ENCODE measurements at places on chromosomes 11 and 22.

DNA sequence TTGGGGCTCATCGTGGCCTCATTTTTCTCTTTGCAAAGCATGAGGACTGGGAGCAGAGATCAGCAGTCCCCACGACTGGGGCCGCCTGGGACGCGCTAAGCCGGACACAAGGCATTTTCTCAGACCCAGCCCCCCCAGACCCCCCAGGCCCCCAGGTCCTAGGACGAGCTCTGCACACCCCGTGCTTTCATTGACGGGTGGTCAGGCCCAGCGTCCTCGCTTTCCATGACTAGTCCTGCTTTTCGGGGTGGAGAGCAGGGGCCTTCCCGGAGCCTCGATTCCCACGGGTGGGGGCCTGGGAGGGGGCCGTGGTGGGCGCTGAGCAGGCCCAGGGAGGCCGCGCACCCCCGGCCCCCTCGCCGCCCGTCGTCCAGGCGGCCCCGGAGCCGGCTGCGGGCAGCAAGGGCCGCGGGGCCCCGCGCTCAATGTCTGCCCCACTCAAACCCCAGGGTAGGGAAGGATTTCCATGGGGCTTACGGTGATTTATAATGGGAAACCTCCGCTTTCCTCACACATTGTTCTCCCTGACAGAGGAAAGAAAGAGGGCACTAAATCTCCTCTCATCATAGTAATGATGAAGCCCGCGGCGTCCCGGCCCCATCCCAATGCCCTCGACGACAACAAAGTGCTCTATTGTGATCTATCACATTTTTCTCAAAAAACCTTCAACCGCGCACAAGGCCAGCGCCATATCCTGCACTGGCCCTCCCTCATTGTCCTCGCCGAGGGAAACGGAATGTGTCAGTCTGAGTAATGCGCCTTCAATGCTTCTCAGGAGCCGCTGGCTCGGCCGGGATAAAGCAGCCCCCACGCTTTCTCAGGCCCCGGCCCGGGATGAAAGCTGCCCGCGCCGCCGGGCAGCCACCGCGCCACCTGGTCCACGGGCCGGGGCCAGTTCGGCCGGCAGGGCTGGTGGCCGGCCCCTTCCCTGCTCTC, 10.4 kb upstream of the LINC01488 start:
- DNase-seq = no peak

- DNase-seq = no peak
Measured at GRCh38 chr11:100240025-100240539, 447.0 kb upstream of the ARHGAP42 start.

DNA sequence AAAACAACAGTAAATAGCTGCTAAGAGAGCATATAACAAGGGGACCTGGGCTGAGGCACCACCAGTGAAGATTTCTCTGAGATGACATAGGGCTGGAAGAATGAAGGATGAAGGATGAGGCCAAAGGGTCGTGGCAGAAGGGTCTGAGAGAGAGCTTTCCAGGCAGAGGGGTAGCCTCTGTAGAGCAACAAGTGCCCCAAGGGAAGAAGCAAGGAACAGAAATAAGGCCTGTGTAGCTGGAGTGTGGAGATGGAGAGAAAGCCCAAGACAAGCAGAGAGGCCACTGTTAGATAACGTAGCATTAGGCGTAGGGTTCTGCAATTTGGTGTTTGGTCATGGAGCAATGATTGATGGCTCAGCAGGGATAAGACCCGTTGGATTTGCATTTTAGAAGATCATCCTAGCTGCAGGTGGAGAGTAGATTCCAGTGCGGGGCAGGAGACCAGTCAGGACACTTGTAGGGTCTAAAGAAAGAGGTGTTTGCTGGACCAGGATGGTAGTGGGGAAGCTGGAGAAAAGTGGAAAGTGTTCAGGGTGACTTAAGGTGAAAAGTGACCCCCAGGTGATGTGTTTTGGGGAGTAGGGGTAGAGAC, 47.6 kb downstream of the EXPH5 start:
- no peak for DNase-seq

DNA sequence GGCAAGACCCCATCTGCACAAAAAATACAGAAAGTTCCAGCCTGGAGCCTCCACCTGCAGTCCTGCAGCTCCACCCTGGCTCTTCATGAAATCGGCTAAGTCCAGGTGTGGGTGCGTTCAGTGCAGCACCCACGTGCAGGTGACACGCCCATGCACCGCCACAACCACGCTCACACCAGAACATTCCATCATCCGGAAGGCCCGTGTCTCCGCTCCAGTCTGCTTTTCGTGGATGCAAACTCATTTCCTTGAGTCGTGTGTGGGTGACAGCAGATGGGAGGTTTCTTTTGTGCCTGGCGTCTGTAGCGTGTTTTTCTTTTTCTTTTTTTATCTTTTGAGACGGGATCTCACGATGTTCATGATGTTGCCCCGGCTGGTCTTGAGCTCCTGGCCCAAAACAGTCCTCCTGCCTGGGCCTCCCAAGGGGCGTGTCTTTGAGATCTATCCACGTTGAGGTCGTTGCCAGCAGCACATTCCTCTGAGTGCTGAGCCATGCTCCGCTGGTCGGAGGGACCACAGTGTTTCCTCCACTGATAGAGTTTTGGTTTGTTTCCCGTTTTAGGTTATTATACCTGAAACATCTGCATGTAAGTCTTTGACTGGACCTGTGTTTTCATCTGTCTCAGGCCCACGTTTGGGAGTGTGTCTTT, 7.2 kb downstream of the PTDSS2 start:
- DNase-seq = no peak

- DNase-seq = no peak
Measured at GRCh38 chr11:125227151-125227550, 62.6 kb downstream of the PKNOX2 start.

- no peak for DNase-seq
Measured at GRCh38 chr11:38937709-38938108, 2339.7 kb upstream of the RAG2 start.

DNA sequence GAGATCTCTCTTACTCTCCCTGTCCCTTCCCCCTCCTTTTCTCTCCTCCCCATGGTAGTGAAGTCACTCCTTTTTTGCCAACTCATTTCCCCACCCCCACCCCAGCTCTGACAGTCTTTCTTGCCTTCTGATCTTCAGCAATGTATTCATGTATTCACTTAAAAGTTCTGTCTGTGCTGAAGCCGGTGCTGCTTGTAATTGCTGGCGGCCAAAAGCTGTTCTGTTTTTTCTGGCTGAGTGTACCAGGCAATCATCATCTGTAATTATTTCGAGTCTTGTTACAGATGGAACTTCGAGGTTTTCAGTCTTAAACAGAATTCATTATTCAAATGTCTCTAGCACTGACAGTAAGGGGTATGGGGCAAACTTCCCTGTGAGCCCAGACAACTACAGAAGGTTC, 99.5 kb downstream of the SPATA19 start:
- no peak for DNase-seq

DNA sequence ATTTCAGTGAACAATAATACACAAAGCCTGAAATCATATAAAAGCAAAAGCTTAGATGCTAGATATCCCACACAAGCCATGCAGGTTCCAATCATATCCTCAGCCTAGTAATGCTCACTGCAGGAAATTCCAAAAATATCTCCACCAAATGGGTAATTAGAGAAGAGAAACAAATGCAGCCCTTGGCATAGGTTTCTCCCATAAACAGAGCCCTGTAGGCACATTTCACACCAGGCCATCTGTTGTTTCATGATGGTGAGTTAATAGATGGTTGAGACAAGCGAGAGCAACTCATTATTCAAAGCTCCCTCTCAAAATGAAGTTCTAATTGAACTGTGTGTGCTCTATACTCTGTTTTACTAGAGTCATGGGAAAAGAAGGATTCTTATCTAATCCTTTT, 154.6 kb upstream of the TRPC6 start:
- no peak for DNase-seq

GRCh38 chr11:93295921-93296575, 34.5 kb upstream of the DEUP1 start:
- no peak for DNase-seq

DNA sequence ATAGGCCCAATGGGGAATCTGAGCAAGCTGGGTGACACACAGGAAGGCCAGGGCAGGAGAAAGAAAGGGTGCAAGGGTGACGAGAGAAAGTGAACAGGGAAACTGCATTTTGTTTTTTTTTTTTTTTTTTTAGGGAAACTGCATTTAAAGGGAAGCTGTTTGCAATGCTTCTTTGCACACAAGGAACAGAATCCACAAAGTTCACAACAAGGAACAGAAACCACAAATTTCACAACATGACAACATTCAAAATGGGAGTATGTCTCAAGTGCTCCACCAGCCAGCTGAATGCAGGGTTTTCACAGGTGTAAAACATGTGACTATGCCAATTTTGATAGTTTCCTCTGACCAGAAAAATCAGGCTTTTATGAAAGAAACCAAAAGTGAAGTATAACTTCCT, 6.8 kb upstream of the PLAAT3 start:
- DNase-seq = no peak

Measured in activated CD8-positive, alpha-beta memory T cell treated with anti-CD3 and anti-CD28 coated beads, Interleukin-2, amount 50 U/mL, for 4 hours (primary cell).